ENCODE measurements at places on chromosomes 5 and 9. TPM values are rescaled to one million over a fixed set of nuclear protein-coding genes. Genes with fewer than 3 reads are reported as not detected.

Gene PAEP
- polyA plus RNA-seq: not detected

DNA sequence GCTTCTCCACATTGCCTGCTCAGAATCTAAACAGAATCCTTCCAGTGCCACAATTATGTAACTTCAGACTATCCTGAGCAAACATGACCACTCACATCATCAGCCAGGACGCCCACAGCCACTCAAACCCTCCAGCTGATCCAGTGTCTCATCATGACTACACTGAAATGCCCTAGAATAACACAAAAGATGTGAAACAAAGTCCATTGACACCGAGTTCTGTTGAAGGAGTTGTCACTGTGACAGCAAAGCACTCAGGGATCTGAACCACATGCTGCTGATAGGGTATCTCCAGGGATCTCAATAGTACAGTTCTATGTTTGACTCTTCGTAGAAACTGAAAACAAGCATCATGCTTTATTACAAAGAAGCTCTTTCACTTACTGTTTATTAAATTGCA is 150.2 kb downstream of the GABBR2 start:
- no peak overlapping the region for H3K4me3 ChIP-seq
- H3K4me1 ChIP-seq: no peaks in the 10 kb centered on the region
- H3K27me3 ChIP-seq: no peaks in the 10 kb centered on the region
- no peak for DNase-seq

- peaks cover 15% of the 10 kb centered on the region for H3K36me3 ChIP-seq
- H3K4me3 ChIP-seq: no peak overlapping the region
- no peaks in the 10 kb centered on the region for H3K27me3 ChIP-seq
- no peak overlapping the region for H3K27ac ChIP-seq
- H3K4me1 ChIP-seq: no peaks in the 10 kb centered on the region
- no peak for DNase-seq
Observed at GRCh38 chr9:5419987-5420386, 17.7 kb downstream of the PLGRKT start.

DNA sequence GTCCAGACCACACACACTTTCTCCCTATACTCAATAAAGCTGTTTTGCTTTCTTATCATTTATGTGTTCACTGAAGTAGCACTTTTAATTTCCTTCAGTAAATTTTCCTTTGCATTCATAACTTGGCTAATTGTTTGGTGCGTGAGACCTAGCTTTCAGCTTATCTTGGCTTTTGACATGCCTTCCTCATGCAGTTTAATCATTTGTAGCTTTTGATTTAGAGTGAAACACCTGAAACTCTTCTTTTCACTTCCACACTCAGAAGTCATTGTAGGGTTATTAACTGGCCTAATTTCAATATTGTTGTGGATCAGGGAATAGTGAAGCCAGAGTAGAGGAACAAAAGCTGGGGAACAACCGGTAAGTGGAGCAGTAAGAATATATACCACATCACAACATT is 114.7 kb downstream of the ST8SIA4 start:
- no peaks in the 10 kb centered on the region for H3K27me3 ChIP-seq
- H3K27ac ChIP-seq: no peak overlapping the region
- no peak overlapping the region for H3K4me3 ChIP-seq
- H3K36me3 ChIP-seq: no peaks in the 10 kb centered on the region
- peaks cover 8% of the 10 kb centered on the region for H3K4me1 ChIP-seq
- DNase-seq: no peak

DNA sequence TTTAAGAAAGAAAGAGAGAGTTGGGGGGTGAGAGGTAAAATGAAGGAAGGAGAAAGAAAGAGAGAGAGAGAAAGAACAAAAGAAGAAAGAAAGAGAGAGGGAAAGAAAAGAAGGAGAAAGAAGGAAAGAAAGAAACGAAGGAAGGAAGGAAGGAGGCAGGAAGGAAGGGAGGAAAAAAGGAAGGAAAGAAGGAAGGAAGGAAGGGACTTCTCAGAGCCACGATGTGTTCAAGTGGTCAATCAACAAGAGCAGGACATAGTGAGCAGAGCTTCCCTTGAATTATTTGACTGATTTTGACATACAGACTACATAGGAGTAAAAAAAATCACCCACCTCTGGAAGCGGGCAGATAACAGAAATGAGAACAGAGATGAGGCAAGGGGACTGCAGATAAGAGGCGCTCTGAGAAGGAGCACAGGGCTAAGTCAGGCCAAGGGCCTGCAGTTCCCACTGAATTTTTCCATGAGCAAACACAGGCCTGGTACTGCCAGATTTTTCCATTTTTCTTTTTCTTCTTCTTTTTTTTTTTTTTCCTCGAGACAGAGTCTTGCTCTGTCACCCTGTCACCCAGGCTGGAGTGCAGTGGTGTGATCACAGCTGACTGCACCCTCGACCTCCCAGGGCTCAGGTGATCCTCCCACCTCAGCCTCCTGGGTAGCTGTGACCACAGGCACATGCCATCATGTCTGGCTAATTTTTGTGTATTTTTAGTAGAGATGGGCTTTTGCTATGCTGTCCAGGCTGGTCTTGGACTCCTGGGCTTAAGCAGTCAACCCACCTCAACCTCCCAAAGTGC is 77.7 kb upstream of the IL17B start:
- DNase-seq: no peak
- no peaks in the 10 kb centered on the region for H3K27me3 ChIP-seq
- H3K4me3 ChIP-seq: no peak overlapping the region

Gene ENHO
- 0.94 TPM for polyA plus RNA-seq

GRCh38 chr5:60611099-60611740 is 88.7 kb downstream of the DEPDC1B start:
- no peaks in the 10 kb centered on the region for H3K4me1 ChIP-seq
- H3K4me3 ChIP-seq: no peak overlapping the region
- DNase-seq: no peak

GRCh38 chr9:77022783-77023440 is 3.5 kb downstream of the FOXB2 start:
- DNase-seq: no peak
- H3K27me3 ChIP-seq: peaks cover 99% of the 10 kb centered on the region
- H3K36me3 ChIP-seq: no peaks in the 10 kb centered on the region
- H3K4me1 ChIP-seq: peaks cover 11% of the 10 kb centered on the region
- H3K27ac ChIP-seq: no peak overlapping the region

GRCh38 chr9:83056174-83056573 is 6.8 kb downstream of the RASEF start:
- no peak for DNase-seq
- no peak overlapping the region for H3K4me3 ChIP-seq
- H3K27ac ChIP-seq: no peak overlapping the region
- no peaks in the 10 kb centered on the region for H3K36me3 ChIP-seq

GRCh38 chr5:122195802-122196394 is 66.6 kb downstream of the ZNF474 start:
- no peaks in the 10 kb centered on the region for H3K4me1 ChIP-seq
- DNase-seq: no peak
- H3K27me3 ChIP-seq: no peaks in the 10 kb centered on the region
- no peaks in the 10 kb centered on the region for H3K36me3 ChIP-seq

DNA sequence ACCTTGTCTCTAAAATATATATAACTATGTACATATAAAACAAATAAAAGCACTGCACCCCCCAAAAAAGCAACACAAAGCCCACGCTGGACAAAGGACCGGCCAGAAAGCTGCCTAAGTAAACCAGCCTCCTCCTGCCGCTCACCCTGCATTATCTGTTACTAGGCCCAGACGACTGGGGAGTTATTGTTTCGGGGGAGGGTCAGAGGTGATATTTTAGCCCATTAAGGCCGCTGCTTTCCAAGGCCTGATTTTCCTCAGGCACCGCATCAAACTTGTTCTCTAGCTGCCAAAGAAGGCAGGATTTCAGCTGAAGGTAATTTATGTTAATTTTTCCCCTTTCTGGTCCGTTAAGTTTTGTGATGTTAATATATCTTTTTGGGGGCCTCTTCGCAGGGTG is 44.0 kb upstream of the CTNNA1 start:
- DNase-seq: no peak
- H3K4me3 ChIP-seq: no peak overlapping the region
- no peaks in the 10 kb centered on the region for H3K36me3 ChIP-seq
- H3K27ac ChIP-seq: no peak overlapping the region

DNA sequence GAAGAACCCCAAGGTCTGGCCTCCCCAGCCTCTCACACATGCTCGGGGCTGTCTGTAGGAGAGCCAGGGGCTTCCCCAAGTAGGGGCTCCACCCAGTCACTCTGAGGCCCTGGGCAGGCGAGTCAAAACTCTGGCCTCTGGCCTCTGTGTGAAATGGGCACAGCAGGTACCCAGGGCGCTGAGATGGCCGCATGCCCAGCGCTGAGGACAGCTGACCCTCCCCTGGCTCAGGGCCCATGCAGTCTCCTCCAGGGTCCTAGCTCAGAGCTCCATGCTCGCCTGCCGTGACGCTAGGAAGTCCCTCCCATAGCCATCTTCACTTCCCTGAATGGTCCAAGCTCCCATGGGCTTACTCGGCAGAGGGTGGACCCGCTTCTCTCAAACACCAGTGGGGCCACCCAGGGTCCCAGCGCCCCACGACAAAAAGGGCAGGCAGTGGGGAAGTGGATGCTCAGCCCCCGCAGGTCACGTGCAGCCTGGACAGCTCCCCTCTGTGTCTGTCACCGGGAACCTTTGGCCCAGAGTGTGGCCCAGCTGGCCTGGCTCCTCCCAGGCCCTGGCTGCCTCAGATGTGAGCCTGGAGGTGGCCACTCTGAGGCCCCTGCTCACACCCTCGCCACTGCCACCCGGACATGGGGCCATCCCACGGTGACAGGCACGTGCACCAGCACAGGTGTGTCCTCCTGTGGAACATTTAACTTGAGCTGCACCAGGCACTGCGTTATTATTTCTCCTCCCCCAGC is 12.2 kb upstream of the VAV2 start:
- peaks cover 52% of the 10 kb centered on the region for H3K27me3 ChIP-seq
- H3K27ac ChIP-seq: no peak overlapping the region
- no peaks in the 10 kb centered on the region for H3K36me3 ChIP-seq
- H3K4me1 ChIP-seq: no peaks in the 10 kb centered on the region
- H3K4me3 ChIP-seq: no peak overlapping the region

Gene ZNF484
- 1.1 TPM for polyA plus RNA-seq

Gene SUSD3
- 57.4 TPM for polyA plus RNA-seq

DNA sequence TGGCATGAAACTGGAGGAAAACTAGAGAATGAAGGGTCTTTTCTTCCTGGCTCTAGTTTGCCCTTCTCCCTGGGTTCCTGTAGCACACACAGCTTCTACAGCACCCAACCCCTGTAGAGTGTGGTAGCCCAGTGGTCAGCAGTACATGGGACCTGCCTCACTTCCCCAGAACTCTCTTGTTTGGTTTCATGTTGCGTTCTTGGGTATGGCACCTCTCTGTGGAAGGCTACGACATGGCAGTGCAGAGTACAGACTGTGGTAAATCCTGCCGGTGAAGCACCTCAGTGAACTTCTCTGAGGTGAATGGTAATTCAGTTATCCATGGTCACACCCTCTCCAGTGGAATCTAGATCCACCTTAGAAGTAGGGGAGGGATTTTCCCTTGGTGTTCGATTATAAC is 105.5 kb downstream of the TLR4 start:
- H3K27me3 ChIP-seq: no peaks in the 10 kb centered on the region
- no peak overlapping the region for H3K4me3 ChIP-seq
- H3K36me3 ChIP-seq: no peaks in the 10 kb centered on the region
- H3K4me1 ChIP-seq: no peaks in the 10 kb centered on the region
- DNase-seq: no peak
- H3K27ac ChIP-seq: no peak overlapping the region

- no peaks in the 10 kb centered on the region for H3K27me3 ChIP-seq
- H3K36me3 ChIP-seq: no peaks in the 10 kb centered on the region
- no peak overlapping the region for H3K4me3 ChIP-seq
- no peak for DNase-seq
- H3K4me1 ChIP-seq: no peaks in the 10 kb centered on the region
- no peak overlapping the region for H3K27ac ChIP-seq
Observed at GRCh38 chr9:93413530-93413929, 38.0 kb upstream of the FAM120A start.

GRCh38 chr9:77402286-77402685 is 225.0 kb downstream of the VPS13A start:
- H3K27ac ChIP-seq: no peak overlapping the region
- peaks cover 10% of the 10 kb centered on the region for H3K36me3 ChIP-seq
- no peaks in the 10 kb centered on the region for H3K4me1 ChIP-seq
- no peaks in the 10 kb centered on the region for H3K27me3 ChIP-seq
- no peak overlapping the region for H3K4me3 ChIP-seq

Gene LHX2
- polyA plus RNA-seq: 0.35 TPM

Gene ANKRD20A1
- polyA plus RNA-seq: 0.37 TPM

- no peaks in the 10 kb centered on the region for H3K36me3 ChIP-seq
- no peak overlapping the region for H3K27ac ChIP-seq
- H3K4me3 ChIP-seq: no peak overlapping the region
- H3K27me3 ChIP-seq: no peaks in the 10 kb centered on the region
Observed at GRCh38 chr9:26175264-26175663, 497.0 kb upstream of the TUSC1 start.

DNA sequence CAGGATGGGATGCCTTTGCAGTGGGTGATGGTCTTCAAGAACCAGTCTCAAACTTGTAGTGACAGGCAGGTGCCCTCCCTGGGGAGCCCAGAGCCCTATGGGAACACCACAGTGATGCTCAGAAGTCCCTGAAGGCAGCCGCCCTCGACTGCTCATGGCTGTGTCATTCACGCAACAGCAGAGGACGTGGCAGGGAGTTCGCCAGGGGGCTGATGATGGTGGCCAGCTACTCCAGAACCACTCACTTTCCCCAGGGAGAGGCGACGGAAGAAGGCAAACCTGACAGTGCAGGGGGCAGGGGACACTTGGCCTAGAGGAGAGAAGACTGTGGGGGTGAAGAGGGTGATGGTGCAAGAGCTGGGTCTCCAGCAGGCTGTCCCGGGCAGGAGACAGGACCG is 4.0 kb downstream of the IL13 start:
- H3K27me3 ChIP-seq: peaks cover 3% of the 10 kb centered on the region
- H3K4me1 ChIP-seq: peaks cover 13% of the 10 kb centered on the region
- no peaks in the 10 kb centered on the region for H3K36me3 ChIP-seq
- no peak overlapping the region for H3K27ac ChIP-seq
- DNase-seq: no peak
- no peak overlapping the region for H3K4me3 ChIP-seq

Gene PROB1
- polyA plus RNA-seq: 0.99 TPM

DNA sequence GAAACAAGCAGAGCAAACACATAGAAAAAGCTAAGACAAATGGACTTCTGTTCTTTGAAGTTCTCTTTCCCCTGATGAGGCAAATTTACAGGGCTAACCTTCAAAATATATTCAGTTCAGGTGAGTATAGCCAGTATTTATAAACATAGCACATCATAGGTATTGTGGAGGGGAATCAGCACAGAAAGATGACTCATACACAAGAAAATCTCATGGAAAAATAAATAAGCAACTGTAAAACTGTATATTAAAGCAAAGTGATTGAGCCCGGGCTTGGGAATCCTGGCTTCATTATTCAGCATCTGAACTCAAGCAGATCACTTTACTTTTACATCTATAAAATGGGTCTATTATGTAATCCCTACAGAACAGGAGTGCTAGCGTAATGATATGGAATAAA is 173.5 kb upstream of the PAPPA start:
- H3K27ac ChIP-seq: no peak overlapping the region
- no peak overlapping the region for H3K4me3 ChIP-seq
- no peaks in the 10 kb centered on the region for H3K4me1 ChIP-seq
- no peaks in the 10 kb centered on the region for H3K36me3 ChIP-seq
- H3K27me3 ChIP-seq: no peaks in the 10 kb centered on the region
